ENCODE measurements at places on chromosomes 13 and 19.
A peak's percentile ranks its signal among the peaks of the same experiment; 100 is the strongest.

DNA sequence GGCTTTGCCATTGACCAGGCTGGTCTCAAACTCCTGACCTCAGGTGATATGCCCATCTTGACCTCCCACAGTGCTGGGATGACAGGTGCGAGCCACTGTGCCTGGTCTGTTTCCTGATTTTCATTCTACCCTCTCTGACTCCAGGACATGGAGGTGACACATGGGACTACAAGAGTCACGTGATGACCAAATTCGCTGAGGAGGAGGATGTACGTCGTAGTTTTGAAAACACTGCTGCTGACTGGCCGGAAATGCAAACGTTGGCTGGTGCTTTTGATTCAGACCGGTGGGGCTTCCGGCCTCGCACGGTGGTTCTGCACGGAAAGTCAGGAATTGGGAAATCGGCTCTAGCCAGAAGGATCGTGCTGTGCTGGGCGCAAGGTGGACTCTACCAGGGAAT lies 40.2 kb downstream of the NLRP5 start:
- no peak for DNase-seq

DNA sequence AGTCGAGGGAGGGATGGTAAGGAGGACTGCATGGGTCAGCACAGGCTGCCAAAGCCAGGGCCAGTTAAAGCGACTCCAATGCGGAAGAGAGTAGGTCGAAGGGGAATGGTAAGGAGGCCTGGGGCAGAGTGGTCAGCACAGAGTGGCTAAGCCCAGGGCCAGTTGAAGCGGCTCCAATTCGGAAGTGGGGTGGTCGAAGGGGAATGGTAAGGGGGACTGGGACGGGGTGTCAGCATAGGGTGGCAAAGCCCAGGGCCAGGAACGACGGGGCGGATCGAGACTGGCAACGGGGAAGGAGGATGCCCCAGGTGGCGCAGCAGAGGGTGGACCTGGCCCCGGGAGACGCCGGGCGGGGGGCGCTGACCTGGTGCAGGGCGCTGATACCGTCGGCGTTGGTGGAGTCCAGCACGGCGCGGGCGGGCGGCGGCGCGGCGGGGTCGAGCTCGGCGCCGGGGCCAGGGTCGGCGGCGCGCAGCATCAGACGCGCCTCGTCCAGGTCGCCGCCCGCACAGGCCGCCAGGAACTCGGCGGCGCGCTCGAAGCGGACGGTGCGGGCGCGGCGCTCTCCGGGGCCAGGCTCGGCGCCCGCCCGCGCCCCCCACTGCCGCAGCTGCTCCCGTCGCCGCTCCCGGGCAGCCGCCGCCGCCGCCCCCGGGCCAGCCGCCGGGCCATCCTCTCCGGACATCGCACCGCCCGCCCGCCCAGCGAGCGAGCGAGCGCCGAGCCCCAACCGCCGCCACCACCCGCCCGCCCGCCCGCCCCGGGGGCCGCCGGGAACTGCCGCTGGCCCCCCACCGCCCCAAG lies at the start of gene PPP1R12C:
Gene PPP1R12C (minus strand): TSS at position 779 of the 804 bp plus-strand sequence. CDS start 94 bp downstream, at position 685.
- no peak for DNase-seq

DNA sequence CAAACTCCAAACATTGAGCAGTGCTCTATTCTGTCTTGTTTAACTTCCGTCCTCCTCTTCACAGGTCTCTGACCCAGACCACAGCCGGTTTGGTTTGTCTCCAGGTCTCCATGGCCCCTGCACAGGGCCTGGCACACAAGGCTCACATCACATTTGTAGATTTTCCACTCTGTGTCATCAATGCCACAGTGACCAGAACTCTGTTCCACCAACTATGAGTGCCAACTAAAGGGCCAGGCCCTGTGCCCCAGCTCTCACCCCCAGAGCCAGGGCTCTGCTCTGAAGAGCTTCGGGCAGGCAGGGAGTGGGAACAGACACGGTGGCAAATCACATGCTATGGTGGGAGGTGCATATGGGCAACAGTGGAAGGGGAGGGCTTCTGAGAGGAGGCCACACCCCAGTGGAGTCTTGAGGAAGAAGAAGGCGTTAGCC lies 16.0 kb downstream of the SMG9 start:
- no peak for DNase-seq

GRCh38 chr13:94435604-94436226 lies 43.8 kb downstream of the DCT start:
- DNase-seq: peak; percentile 11

DNA sequence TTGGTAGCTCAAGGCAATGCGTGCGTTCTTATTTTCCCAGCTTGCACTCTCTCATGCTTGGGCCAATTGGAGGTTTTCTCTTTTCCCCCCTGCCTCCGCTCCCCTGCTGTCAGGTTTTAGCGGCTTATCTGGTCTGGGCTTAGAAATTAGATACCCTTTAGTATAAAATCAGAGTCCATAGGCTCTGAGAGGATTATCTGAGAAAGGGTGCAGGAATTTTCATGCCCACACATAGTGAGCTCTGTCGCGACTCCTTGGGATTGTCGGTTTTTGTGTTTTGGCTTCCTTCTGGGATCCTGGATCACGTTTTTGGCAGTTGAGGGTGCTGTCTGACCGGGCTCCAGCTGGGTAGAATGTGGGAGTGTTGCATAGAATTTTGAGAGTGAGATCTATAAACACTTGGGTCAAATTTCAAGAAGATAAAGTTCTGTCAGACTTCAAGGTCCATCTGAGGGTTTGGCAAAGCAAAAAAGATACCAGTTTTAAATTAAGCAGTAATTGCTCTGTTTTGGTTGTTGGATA lies 12.4 kb downstream of the CHAF1A start:
- no peak for DNase-seq

GRCh38 chr19:49676136-49676783 lies 811 bp upstream of the PRMT1 start:
- peak; percentile 93 for DNase-seq

DNA sequence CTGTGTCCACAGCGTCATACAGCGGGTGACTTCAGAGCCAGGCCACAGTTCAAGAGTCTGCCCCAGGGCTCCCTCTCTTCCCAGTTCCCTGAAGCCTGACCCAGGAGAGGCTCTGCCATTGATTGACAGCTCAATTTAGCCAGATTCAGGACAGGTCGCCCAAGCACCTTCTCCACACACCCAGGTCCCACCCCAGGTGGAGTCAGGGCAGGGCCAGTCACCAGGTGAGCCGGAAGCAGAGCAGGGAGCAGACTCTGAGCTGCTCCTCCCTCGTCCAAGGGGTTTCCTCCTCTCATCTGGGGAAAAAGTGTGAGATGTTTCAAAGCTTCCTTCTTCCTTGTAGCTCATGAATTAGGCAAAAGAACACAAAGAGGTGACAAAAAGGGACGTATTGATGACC lies 5.6 kb downstream of the CEACAM7 start:
- no peak for DNase-seq

- DNase-seq: no peak
These were observed 7.8 kb upstream of the SIGLECL1 start for GRCh38 chr19:51242881-51243630.

DNA sequence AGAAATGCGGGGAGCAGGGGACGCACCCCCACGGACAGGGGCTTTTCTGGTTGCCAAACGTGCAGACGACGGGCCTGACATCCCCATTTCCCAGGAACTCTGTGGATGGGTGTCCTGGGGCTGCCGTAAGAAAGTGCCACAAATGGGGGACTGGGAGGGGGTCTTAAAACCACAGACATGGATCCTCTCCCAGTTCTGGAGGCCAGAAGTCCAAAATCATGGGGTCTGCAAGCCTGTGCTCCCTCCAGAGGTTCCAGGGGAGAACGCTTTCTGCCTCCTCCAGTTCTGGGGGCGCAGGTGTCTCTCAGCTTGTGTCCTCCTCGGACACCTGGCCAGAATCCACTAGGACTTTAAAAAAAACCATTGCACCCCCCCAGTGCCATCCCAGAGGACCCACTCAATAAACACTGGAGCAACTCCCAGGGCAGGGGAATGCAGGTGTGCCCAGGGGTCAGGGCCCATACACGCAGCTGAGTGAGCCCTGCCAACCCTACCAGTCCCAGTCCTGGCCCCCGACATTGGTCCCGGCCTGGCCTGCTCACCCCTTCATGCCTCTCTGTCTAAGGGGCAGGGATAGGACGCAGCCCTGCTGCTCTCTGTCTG lies 103.9 kb downstream of the GADD45B start:
- no peak for DNase-seq

- no peak for DNase-seq
These were observed 25.1 kb downstream of the VSTM2B start for GRCh38 chr19:29550896-29551295.

DNA sequence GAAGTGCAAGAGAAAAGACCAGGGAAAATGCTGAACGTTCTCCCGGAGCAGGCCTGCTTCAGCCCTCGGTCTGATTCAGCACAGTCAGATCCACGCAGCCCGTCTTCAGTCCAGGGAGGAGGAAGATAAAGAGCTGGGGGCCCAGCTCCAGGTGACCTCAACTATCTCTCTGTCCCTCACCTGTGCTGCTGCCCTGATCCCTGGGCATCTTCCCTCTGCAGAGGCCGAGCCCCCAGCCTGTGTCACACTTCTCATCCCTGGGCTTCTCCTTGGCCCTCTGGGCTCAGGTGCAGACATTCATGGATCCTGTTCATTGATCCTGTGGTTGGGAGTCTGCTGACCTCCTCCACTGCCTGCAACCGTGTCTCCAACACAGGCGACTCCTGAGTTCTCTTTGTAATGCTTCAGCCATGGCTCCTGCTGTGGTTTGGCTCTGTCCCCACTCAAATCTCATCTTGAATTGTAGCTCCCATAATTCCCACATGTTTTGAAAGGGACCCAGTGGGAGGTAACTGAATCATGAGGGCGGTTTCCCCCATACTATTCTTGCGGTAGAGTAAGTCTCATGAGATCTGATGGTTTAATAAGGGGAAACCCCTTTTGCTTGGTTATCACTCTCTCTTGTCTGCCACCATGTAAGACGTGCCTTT lies 27.9 kb downstream of the COL4A2 start:
- DNase-seq: no peak

GRCh38 chr13:67231289-67232000 lies 1.3 kb upstream of the PCDH9 start:
- DNase-seq: no peak

GRCh38 chr13:76035711-76036110 lies 399.6 kb downstream of the LMO7 start:
- no peak for DNase-seq

GRCh38 chr19:35399231-35399630 lies 28.4 kb downstream of the GPR42 start:
- no peak for DNase-seq

DNA sequence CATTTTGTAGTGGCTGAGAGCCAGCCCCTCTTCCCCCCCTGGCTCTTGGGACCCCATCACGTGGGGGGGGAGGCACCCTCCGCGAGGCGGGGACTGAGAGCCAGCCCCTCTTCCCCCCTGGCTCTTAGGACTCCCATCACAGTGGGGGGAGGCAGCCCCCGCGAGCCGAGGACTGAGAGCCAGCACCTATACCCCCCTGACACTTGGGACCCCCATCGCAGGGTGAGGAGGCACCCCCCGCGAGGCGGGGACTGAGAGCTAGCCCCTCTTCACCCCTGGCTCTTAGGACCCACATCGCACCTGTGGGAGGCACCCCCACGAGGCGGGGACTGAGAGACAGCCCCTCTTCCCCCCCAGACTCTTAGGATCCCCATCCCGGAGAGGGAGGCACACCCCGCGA lies 2426.5 kb upstream of the PCDH20 start:
- no peak for DNase-seq

- DNase-seq: no peak
These were observed 12.6 kb upstream of the ZNF681 start for GRCh38 chr19:23771316-23771715.

GRCh38 chr13:41054919-41055619 lies 6.2 kb upstream of the WBP4 start:
- no peak for DNase-seq

DNA sequence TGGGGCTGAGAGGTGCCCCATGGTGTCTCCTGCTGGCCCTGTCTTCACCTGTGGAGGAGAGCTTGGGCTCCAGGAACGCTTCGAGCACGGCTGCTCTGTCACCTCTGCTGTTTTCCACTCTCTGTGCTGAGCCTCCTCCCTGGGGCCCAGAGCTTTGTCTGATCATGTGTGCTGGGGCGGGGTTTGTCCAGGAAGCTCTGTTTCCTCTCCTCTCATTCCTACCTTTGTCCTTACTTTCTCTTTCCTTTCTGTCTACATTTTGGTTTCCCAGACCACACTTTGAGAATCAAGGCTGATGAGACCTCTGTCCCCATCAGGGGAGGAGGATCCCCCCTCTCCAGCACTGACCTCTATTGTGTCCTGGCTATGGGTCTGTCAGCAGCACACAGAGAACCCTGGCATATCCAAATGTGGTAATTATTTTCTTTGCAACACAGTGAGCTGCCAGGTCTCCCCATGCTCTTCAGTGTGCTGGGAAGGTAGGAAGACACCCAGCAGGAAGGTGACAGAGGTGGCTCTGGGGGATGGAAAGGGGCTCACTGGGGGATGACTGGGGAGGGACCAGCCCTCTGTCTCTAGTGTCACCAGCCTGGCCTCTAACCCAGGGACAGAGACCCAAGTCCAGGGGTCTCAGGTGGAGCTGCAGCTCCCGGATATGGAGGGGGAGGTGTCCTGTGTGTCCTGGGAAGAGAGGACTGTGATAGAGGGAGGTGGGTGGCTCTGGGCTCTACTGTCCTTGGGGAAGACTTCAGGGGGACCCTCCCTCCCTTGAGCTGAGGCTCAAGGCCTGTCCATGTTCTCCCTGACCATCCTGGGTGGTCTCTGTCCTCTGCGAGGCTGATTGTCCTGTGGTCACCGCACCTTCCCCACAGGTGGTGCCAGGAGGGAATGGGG lies at the start of gene CEACAM1:
Gene CEACAM1 (minus strand): TSS at position 128 of the 894 bp plus-strand sequence. CDS start 107 bp downstream, at position 21.
- no peak for DNase-seq

GRCh38 chr13:111510502-111511218 lies 190.2 kb downstream of the TEX29 start:
- DNase-seq: no peak

DNA sequence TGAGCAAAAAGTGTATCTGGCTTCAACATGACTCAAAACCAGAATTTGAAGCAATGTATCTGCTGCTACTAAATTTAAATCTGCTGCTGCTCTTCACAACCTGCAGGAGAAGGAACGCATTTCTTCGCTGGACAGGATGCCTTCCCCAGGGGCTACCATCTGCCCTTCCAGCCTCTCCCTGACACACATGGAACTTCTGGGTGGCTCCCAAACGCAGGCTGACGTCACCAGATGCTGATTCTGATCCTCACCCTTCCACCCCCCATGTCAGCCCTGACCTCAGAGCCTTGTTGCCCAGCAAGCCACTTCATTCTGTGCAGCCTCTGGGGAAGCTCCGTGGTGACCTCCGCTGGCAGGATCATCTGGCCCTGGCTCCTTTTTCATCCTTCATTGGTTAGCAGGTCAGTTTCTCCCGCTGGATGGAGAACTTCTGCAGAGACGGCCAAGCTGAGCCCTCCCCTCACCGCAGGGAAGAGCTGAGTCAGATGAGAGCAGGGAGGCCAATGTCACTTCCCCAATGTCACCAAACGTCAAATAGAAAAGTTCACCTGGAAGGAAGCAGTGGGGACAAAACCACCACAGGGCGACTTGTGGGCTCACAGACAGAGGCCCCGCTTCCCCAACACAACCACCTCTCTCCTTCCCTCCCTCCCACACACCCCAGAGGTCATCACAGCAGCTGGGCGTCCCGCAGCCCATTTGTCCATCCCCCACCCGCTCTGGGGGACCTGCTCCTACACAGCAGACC lies 14.0 kb upstream of the RAB20 start:
- DNase-seq: no peak

- DNase-seq: no peak
These were observed 157.0 kb downstream of the RNF17 start for GRCh38 chr13:24921003-24921402.

GRCh38 chr19:1066251-1066747 lies 668 bp upstream of the ARHGAP45 start:
- DNase-seq: no peak

GRCh38 chr19:8654591-8655339 lies 24.3 kb downstream of the NFILZ start:
- no peak for DNase-seq

GRCh38 chr13:79722885-79723445 lies 242.0 kb downstream of the NDFIP2 start:
- no peak for DNase-seq

All from NCI-H446 (cell line).